Stimulated activated CD4-positive, alpha-beta T cell treated with anti-CD3 and anti-CD28 coated beads, Interleukin-12 subunit alpha, Interleukin-12 subunit beta, amount 100 ng/mL, for 4 hours (primary cell): ENCODE measurements at places on chromosomes 2 and 18.

DNA sequence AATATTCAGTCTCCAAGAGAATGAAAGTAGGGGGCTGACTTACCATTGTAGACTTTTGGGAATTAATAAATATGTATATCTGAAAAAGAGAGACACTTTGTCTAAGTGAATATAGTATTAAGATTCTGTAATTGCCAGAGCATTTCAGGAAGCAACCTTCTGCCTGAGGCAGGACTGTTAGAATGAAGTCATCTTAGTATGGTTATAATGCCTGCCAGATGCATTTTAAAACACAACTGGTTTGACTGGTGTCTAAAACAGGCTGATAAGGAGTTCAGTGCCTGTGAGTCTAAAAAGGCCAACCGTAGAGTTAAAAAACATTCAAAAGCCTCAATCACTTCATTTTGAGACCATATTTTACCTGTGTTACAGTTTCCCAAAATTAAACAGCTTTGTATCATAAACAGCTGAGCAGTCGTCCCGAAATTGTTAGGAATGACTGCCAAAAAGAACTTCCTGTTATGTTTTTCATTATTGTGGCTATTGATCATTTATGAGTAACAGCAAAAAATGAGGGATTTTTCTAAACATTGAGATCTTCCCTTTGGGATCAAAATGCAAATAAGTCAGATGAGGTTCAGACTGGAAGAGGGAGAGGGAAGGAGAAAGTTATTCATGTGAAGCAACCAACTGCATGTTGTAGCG is 443.9 kb downstream of the PID1 start:
- DNase-seq: no peak

DNA sequence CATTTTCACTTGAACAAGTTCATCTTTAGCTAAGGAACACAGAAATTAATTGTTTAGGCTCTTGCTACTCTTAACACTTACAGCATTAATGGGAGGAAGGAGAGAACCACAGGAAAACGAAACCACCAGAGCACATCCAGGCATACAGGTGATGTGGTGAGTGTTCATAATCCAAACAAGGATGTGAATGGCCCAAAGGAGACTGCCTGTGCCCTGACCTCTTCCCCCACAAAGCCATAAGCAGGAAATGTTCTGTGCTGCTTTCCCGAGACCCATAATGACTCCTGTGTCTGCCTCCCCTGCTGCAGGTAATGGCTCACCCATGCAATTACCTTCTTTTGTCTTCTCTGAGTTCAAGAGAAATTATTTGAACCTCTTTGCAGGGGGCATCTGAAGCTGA is 295.9 kb upstream of the LINC00305 start:
- DNase-seq: no peak

GRCh38 chr18:61941948-61942471 is 49.2 kb upstream of the RNF152 start:
- DNase-seq: no peak

GRCh38 chr2:200620606-200621390 is 35.0 kb downstream of the AOX1 start:
- no peak for DNase-seq

DNA sequence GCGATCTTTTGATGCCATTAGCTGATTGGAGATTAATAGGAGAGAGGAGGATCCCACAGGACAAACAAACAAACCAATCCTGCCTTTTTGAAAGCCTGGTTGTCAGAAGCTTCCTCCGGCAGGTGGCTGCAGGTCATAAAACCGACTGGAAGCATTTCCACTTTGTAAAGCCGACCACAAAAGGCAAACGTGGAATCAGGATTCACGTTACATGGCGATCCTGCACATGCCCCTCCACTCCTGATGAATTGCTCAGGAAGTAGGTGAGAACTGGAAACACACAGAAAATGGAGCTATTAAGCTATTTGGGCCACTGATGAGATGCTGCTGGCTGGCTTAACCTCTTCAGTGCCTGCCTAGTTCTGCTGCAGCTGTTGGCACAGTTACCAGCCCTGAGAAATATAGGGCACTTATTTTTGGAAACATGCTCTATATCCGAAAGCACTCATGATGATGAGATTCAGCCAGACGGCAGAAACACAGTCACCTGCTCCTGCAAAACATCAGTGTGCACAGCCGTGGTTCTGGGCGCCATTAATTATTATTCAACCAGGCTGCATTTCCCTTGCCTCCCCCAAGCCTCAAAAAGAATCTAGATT is 110.3 kb upstream of the ST6GAL2 start:
- no peak for DNase-seq

- DNase-seq: no peak
Observed at GRCh38 chr2:120865656-120866055, 130.0 kb downstream of the GLI2 start.

- no peak for DNase-seq
Observed at GRCh38 chr2:5691221-5691984, 781 bp upstream of the SOX11 start.

- DNase-seq: no peak
Observed at GRCh38 chr18:9987931-9988330, 74.1 kb downstream of the VAPA start.

GRCh38 chr2:172430678-172431077 is 3.3 kb downstream of the ITGA6 start:
- DNase-seq: no peak

- no peak for DNase-seq
Observed at GRCh38 chr2:138949517-138949916, 169.3 kb upstream of the NXPH2 start.

GRCh38 chr2:192993059-192993458 is 798.3 kb upstream of the TMEFF2 start:
- no peak for DNase-seq

DNA sequence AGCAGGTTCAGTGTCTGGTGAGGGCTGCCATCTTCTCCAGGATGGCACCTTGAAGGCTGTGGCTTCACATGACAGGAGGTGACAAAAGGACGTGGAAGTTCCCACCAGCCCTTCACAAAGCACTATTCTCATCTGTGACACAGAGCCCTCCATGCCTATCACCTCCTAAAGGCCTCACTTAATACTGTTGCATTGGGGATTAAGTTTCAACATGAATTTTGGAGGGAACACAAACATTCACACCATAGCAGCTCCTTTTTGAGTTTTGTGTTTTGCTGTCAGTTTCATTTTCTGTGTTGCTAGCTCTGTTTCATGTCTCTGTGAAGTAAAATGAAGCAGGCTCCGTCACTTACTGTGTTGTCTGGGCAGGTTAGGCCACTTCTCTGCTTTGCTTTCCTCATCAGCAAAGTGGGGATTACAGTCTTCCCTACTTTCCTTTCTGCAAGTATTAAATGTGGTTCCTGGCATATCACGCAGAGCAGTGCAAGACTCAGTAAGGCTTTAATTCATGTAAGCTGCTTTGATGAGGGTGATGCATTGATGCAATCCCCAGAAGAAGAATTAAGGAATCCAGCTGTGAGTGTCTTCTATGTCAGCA is 31.6 kb downstream of the LIMS1 start:
- DNase-seq: no peak

- no peak for DNase-seq
Observed at GRCh38 chr2:23806201-23806600, 120.7 kb downstream of the ATAD2B start.

DNA sequence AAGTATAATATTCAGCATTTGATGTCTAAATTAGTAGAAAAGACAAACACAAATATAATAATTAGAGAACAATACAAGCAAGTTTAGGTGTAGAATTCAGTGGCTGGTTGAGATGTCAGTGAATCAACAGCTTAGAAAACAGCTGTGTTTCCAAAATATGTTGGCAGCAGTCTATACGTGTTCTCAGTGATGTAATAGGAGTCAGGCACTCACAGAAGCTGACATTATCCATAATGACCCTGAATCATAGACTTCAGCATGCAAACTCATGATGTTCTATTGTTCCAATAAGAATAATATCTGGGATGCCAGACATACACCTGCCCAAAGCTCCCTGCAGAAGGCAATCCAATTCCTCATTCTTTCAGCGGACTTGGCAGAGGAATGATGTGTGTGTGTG is 164.7 kb downstream of the SLC8A1 start:
- DNase-seq: no peak

GRCh38 chr2:158546412-158547144 is 89.8 kb downstream of the PKP4 start:
- no peak for DNase-seq

DNA sequence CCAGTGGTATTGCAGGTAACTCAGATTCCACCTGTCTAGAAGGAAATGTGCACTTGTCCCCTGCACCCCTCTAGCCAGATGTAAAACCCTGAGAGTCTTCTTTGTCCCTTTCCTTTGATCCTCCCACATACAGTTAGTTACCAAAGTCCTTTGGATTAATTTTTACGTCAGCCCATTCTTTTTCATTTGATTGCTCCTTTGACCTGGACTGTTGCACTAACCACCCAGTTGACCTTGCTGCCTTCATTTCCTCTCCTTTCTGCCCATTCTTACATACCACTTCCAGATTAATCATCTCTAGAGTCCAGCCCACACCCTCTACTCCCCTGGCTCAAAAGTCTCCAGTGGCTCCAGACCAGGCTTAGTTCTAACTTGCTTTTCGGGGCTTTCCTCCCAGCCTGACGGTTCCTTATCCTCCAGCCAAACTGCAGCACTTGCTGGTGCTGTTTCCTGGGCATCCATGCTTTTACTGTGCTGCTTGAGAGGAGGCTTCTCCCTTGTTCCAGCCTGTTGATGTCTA is 99.3 kb downstream of the SPTBN1 start:
- DNase-seq: no peak

- DNase-seq: no peak
Observed at GRCh38 chr2:38610851-38611801, 8.4 kb upstream of the HNRNPLL start.

DNA sequence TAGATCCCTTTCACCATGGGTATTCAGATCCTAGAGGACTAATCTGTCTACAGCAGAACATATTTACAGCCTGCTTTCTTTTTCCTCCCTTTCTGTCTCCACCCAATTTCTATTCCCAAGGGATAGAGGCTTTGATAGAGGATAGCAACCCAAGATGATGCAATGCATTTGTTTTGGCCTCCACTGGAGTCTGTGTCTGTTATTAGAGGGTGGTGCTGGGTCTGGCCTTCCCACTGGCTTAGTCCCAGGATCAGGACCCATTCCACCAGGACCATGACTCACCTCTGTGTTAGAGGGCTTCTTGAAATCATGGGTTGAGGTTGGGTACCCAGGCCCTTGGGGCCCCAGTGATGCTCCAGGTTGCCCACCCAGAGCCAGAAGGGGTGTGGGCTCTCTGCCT is 239.7 kb upstream of the TNP1 start:
- no peak for DNase-seq

- DNase-seq: no peak
Observed at GRCh38 chr2:164662066-164662465, 40.8 kb upstream of the GRB14 start.

DNA sequence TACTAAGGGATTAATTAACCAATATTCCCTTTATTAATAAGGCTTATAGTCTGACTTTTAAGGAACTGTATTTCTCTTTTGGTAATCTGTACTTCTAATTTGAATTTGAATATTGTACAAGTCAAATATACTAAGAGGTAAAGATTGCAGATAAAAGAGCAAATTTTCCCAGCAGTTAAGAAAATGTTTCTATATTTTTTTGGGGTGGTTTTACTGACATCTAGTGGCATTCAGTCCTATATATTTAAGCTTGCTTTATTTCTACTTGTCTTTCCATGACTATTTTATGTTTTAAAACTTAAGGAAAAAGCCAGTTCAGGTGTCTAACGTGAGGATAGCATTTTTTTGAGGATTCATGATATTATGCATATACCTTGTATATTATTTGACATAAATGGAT is 41.6 kb downstream of the TDRD15 start:
- no peak for DNase-seq

DNA sequence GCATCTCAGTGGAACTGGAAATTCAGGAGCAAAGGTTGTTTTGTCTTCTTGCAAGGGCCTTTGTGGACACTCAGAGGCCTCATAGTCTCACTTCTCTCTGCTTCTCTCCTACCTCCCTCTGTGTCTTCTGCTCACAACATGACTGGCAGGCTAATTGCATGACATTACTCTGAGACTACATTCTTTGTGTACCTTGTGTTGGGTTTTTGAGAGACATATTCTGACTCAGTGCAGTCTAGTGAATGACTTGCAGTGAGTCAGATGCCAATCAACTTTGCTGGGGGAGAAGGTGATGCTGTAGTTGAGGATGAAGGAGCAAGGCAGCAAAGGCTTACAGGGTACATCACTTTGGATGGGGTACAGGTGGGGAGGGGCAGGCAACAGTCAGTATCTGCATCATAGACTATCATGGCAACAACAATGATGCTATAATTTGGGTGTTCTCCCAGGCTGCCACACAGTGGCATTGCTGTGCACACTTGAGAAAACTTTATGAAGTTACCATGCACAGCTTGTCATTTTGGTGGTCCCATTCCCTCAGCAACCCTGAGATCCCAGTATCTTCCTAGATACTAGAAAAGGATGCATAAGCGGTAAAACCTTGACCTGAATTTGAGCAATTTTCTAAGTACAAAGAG is 69.3 kb upstream of the SLC16A14 start:
- DNase-seq: no peak

DNA sequence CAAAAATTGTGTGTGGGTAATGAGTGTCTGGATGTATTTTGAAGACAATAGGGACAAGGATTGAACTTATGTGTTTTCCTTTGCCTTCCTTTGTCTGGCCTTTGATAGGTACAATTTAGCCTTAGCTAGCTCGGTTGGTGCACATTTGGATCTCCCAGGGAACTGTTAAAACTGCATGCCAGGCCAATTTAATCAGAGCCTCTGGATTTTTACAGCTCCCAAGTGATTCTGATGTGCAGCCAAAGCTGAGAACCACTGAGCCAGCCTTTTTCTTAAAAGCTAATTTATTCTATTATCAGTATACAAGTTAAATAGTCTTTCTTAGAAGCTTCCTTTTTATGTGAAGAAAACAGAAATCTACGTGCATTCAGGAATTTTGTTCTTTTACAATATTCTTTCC is 25.0 kb downstream of the PLEK start:
- DNase-seq: no peak

DNA sequence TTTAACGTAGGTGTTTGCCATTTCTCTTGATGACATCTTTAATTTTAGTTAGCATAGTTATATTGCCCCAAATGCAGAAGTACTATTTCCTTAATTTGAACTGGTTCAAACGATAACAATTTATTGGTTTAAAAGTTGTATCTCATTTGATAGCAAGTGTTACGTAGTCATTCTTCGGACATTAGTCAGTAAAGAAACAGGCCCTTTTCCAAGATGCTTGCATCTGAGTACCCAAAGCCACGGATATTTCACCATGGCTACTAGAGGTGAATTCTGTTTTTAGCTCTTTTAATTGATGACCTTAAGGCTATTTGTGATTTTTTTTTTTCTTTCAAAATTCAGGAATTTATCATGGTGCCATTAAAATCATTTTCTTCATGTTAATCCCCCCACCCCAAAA is 32.1 kb downstream of the GLS start:
- no peak for DNase-seq

DNA sequence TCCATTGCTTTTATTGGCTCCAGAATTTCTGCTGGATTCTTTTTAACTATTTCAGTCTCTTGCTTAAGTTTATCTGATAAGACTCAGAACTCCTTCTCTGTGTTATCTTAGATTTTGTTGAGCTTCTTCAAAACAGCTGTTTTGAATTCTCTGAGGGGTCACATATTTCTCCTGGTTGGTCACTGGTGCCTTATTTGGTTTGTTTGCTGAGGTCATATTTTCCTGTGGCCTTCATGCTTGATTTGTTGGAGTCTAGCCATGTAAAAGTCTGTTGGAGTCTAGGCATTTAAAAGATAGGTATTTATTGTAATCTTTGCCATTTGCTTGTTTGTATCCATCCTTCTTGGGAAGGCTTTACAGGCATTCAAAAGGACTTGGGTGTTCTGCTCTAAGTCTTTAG is 398.7 kb downstream of the DSEL start:
- no peak for DNase-seq
